ENCODE measurements at places on chromosomes 4 and X.

GRCh38 chrX:50691820-50692219 lies 122.2 kb downstream of the SHROOM4 start:
- DNase-seq, result no peak

DNA sequence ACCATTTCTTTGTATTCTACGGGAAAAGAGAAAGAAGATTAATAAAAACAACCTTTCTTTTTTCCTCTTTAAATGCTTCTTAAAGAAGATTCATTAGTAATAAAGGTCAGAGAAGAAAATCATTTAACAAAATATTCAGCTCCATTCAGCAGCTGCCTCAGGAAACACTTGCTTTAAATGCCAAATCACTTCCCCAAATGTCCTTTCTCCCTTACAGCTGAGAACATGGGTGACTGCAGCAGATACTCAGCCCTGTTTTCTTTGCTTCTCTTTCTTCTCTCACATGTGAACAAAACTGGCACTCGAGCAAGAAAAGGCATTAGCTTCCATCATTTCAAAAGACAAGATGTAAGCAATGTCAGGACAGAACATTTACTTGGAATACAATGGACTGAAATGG lies 120.2 kb downstream of the INPP4B start:
- DNase-seq, result no peak

DNA sequence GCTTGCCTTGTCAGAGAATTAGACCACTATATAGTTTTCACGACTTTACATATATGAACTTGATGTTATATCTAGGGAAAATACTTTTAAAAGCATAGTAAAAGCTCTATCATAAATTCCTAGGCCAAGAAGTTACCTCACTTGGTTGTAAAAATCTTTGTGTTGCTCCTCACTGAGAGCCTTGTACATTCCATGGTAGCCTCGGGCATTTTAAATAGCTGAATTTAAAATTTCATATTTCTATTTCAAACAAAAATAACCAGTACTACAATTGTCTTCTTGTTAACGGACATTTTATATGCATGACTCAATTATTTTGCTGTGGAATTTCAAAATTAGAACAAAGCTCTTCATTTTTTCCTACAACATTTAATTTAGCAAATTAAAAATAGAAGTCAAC lies 107.6 kb downstream of the MID1 start:
- no peak for DNase-seq

GRCh38 chrX:14039344-14039743 lies 9.7 kb upstream of the GEMIN8 start:
- no peak for DNase-seq

- no peak for DNase-seq
Measured at GRCh38 chr4:154640999-154641398, 28.5 kb upstream of the FGG start.

GRCh38 chr4:103197765-103198110 lies 405 bp downstream of the CENPE start:
- no peak for DNase-seq

DNA sequence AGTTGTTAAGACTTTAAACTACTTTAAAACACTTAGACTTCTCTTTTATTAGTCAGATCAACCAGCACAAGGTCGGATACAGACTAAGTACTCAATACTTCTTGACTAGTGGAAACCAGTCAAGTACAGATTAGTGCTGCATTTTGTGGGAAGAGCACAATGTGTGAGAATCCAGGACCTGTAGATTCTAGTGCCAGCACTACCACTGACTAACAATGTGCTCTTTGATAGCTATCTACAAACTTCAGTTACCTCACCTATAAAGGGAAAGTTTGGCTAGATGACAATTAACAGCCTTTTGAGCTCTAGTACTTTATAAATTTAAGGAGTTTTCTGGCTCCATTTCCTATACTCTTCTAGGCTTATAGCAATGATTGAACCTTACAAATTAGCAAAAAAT lies 181.5 kb downstream of the SLC4A4 start:
- no peak for DNase-seq

- no peak for DNase-seq
Measured at GRCh38 chr4:20520901-20521300, 179.4 kb upstream of the PACRGL start.

DNA sequence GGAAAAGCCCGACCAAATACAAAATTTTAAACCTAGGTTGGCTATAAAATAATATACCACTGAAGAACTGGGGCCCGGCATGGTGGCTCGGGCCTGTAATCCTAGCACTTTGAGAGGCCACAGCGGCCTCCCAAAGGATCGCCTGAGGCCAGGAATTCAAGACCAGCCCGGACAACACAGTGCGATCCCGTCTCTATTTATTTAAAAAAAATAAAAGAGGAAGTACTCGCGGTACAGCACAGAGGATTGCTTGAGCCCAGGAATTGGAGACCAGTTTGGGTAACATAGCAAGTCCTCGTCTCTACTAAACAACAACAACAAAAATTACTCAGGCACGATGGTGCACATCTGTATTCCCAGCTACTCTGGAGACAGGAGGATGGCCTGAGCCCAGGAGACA lies 44.8 kb upstream of the CDKN2AIP start:
- no peak for DNase-seq

DNA sequence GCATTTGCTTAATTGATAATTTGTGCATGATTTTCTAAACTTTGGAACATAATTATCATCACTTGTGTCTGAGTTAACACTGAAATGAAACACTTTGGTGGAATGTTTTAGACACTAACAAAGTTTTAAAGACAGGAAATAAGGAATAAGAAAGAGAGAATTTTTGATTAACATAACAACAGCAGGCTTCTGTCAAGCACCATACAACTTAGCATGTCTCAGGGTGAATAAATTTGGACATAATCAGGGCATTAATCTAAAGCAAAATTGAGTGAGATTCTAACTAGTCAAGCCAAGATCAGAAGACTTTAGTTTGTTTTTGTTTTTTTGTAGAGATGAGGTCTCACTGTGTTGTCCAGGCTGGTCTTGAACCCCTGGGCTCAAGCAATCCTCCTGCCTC lies 28.1 kb upstream of the DUSP21 start:
- DNase-seq, result no peak

DNA sequence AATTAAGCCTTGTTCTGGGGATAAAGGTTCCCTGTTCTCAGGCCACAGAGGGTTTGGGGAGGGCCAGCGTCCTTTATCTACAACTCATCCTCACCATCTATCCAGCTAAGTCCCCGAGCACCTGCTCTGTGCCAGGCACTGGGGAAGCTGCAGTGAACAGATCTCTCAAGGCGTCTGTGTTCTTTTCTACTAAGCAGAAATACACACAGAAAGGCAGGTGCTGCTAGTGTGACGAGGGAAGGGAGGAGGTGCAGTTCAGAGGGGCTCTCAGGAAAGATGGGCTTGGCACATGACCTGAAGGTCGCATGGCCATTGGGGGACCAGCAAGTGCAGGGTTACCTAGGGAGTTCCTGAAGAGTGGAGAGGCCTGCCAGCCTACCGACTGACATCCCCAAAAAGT lies 352.2 kb downstream of the NR3C2 start:
- no peak for DNase-seq

DNA sequence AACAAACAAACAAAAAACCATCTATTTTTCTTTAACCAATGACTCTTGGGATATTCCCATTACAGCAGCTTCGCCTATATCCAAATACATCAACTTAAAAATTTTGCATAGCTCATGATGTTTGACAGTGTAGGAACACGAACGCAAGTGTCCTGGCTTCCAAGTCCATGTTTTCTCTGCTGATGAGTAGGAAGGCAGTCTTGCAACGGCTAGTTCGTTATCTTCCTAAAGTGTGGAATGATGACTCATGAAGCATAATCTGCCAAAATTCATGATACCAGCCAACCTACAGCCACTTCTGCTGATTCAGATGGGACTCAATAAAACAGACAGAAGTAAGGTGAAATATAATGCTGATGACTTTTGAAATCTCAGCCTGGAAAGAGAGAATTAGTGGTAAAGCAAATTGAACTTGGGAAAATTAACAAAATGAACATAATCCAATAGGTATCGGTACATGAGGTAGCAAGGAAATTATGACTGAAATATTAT lies 6.4 kb upstream of the SEPTIN11 start:
- DNase-seq, result no peak

DNA sequence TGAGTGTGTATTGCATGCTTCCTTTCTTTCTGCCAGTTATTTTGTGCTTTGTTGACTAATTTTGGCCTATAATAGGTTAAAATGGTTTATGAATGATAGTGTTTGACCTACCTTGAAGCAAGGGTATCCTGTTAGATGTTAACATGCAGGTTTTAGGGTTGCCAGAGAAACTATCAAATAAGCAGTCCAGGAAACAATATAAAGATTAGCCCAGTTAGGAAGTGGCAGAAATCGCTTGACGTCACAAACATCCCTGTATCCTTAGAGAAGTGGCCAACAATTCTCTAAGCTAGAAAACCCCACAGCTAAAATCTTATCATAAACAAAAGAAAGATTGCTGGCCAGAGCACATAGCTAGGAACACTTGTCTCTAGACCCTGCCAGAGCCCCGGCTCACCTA lies 3.8 kb downstream of the NAP1L5 start:
- no peak for DNase-seq
